Osteoblast (primary cell): ENCODE measurements at places on chromosomes 3 and 15. TPM values are rescaled to one million over a fixed set of nuclear protein-coding genes. Genes with fewer than 3 reads are reported as not detected.

GRCh38 chr15:101320501-101321052 is 25.5 kb upstream of the SNRPA1 start:
- H3K4me3 ChIP-seq, result no peak overlapping the region
- DNase-seq, result peak; percentile 77
- H3K4me1 ChIP-seq, result no peaks in the 10 kb centered on the region

DNA sequence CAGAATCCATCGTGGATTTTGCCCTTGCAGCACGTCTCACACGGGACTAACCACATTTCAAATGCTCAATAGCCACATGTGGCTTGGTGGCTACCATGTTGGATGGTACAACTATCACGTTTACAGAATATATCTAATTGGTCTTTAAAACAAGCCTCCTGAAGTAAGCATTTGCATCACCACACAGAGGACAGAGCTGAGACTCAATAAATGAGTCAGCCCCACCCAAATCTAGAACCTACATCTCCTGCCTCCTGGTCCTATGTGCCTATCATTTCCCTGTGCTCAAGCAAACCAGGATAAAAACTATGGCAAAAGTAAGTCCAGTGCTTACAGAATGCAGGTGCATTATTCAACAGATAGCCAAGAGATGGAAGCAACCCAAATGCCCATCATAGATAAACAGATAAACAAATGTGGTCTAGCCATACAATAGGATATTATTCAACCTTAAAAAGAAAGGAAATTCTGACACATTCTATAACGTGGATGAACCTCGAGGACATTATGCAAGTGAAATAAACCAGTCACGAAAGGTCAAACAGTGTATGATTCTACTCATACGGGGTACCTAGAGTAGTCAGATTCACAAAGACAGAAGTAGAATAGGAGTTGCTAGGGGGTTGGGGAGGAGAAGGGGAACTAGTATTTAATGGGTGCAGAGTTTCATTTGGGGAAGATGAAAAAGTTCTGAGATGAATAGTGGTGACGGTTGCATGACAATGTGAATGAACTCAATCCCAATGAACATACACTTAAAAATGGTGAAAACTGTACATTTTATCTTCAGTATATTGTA is 43.9 kb downstream of the SRGAP3 start:
- no peak for DNase-seq
- peaks cover 3% of the 10 kb centered on the region for H3K27me3 ChIP-seq
- H3K4me1 ChIP-seq, result no peaks in the 10 kb centered on the region

DNA sequence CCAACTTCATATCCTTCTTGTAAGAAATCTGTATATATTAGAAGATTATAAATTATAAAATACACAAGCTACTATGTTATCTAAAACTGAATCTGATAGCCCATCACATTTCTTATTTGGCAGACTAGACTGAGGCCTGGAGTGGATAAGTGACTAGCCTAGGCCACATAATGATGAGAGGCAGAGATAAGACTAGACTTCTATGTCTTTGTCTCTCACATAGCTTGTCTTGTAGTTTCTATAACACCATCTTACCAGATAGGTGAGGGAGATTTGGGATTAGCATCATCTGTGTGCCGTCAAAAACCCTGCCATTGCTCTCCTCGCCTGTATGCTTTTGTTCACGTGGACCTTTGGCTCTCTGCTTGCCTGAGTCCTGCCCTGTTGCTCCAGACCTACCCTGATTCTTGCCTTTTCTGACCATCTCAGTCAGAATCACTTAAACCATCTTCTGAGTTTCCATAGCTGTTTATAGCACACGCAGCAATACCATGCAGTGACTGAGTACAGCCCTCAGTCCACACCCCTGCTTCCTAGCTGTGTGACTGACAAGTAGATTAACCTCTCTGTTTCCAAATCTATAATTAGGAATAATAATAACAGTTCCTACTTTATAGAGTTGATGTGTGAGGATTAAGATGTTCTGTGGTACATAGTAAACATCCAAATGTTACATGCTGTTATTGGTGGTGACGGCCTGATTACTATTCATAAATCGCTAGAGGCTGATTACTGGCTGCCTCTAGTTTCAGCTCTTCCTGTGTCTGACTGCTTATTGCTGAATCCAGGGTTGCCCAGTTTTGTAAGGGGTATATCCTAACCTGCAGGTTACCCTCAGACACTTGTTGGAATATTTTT is 49.7 kb downstream of the PDE8A start:
- H3K36me3 ChIP-seq, result no peaks in the 10 kb centered on the region
- DNase-seq, result peak; percentile 27
- peaks cover 27% of the 10 kb centered on the region for H3K4me1 ChIP-seq
- no peak overlapping the region for H3K27ac ChIP-seq
- H3K4me3 ChIP-seq, result no peak overlapping the region

- H3K27me3 ChIP-seq, result no peaks in the 10 kb centered on the region
- peak; percentile 90 for DNase-seq
- peaks cover 89% of the 10 kb centered on the region for H3K4me1 ChIP-seq
- peaks cover 45% of the 10 kb centered on the region for H3K36me3 ChIP-seq
- no peak overlapping the region for H3K4me3 ChIP-seq
These were observed 39.9 kb downstream of the SMAD3 start for GRCh38 chr15:67105065-67105951.

DNA sequence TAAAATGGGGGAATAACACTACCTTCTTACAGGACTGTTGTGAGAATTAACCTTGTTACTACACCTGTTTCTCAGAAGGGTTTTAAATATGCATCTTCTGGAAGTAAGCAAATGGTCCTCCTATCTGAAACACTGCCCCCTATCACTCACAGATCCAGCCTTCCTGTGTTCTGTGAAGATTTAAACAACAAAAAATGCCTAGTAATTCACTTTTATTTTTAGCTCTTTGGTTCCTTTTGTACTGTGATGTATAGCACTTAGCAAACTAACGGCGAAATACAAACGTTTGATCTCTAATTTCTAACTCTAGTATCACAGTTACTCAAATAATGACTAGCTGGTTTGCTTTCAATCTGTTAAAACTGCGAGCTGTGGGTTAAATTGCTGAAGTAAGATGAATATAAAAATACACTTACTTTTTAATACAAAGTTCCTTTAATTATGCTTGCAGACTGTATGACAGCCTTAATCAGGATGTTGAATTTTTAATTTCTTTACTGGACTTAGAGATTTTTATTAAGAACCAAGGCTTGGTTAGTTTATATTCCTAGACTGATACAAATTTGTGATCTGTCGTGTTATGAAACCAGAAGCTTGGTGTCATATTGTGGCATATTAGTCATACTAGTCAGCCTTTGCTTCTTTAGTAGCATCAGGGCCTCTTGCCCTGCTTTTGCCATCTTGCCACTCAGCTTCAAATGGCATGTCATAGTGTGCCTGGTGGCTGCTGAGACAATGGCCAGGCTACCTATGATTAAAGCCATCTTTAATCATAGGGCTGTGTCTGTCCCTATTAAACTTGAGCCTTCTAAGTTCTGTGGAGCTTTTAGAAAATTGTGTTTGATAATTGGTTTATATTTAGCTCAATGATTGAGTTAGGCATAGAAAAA is 9.2 kb downstream of the EIF3J start:
- DNase-seq, result peak; percentile 87
- no peaks in the 10 kb centered on the region for H3K27me3 ChIP-seq
- no peak overlapping the region for H3K4me3 ChIP-seq
- peak overlapping the region; percentile 37 for H3K27ac ChIP-seq
- H3K36me3 ChIP-seq, result peaks cover 13% of the 10 kb centered on the region
- H3K4me1 ChIP-seq, result peaks cover 31% of the 10 kb centered on the region

DNA sequence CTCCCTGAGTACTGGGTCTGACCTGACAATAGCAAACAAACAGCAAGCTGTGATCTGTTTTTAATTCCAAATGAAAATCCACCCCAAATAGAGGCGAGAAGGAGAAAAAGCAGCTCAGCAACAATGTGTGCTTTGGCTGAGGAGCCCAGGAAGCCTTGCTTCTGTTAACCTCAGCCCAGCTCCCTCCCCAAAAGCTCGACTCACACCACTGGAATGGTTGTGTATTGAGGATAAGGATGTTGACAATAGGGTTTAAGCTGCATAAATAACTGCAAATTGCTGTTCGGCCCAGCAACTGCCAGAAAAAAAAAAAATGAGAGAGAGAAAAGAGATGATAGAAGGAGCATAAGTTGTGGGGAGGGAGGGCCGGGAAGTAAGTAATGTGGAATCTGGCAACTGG is 104.0 kb upstream of the TBC1D5 start:
- DNase-seq, result no peak
- no peaks in the 10 kb centered on the region for H3K36me3 ChIP-seq
- H3K4me3 ChIP-seq, result no peak overlapping the region
- no peaks in the 10 kb centered on the region for H3K27me3 ChIP-seq
- H3K4me1 ChIP-seq, result no peaks in the 10 kb centered on the region
- H3K27ac ChIP-seq, result no peak overlapping the region

DNA sequence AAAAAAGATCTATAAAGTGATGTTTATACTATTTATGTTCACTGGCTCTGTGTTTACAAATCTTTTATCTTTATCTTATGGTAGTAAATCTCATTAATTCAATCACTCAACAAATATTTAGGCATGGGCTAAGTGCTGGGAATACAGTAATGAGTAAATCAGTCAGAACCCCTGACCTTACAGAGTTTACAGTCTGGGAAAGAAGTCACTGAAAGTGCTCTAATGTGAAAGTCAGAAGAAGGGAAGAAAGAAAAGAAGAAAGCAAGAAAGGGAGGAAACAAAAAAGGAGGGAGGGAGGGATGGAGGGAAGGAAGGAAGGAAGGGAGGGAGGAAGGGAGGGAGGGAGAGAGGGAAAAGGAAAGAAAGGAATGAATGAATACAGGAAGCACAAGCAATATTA is 96.8 kb upstream of the SOX2 start:
- H3K27ac ChIP-seq, result no peak overlapping the region
- no peak overlapping the region for H3K4me3 ChIP-seq
- no peaks in the 10 kb centered on the region for H3K4me1 ChIP-seq
- H3K36me3 ChIP-seq, result no peaks in the 10 kb centered on the region
- H3K27me3 ChIP-seq, result no peaks in the 10 kb centered on the region

GRCh38 chr15:72690938-72691337 is 4.9 kb downstream of the BBS4 start:
- H3K4me1 ChIP-seq, result no peaks in the 10 kb centered on the region
- no peak overlapping the region for H3K4me3 ChIP-seq
- no peak overlapping the region for H3K27ac ChIP-seq
- DNase-seq, result no peak
- H3K36me3 ChIP-seq, result no peaks in the 10 kb centered on the region

DNA sequence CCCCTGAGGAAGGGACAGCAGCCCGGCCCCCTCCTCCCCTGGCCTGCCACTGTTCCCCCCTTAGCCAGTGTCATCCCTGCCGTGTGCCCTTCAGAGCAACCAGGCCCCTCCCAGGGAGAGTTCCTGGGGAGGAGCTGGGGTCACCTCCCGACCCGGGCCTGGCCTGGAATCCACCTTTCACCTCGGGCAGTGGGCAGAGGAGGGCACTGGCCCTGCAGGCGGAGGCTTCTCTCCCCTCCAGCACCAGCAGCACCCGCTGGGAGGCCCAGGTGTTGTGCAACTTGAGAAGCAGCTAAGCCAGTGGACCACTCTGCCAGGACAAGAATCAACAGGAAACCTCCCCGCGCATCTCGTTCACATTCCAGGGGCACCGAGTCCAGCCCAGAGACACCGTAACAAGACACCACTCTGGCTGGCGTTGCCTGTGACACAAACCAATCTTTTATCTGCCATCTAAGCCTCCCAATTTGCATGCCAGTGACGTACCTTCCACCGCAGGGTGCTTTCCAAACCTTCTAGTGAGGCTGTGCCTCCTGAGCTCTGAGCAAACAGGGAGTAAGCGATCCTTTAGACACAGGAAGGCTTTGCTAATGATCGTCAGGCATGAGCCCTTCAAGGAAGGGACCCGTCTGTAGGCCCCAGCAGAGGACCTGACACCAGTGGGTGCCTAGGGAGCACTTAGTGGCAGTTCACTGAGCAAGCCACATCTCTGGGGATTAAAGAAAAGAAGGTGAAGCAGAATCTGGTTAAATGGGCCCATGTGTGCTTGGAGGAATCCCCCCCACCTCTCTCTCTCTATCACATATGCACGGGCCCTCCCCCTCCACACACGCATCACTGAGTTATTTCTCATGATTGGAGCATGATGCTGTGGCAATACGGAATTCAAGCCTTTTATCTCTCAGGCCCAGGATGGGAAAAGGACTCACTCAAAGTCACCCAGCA is 98.9 kb upstream of the TLE3 start:
- H3K27me3 ChIP-seq, result peaks cover 27% of the 10 kb centered on the region
- peak; percentile 41 for DNase-seq
- peak overlapping the region; percentile 67 for H3K27ac ChIP-seq
- H3K4me1 ChIP-seq, result peaks cover 16% of the 10 kb centered on the region

GRCh38 chr3:44996556-44996969 is 20.5 kb downstream of the EXOSC7 start:
- peaks cover 54% of the 10 kb centered on the region for H3K36me3 ChIP-seq
- DNase-seq, result no peak
- H3K27me3 ChIP-seq, result no peaks in the 10 kb centered on the region
- no peak overlapping the region for H3K27ac ChIP-seq
- peaks cover 36% of the 10 kb centered on the region for H3K4me1 ChIP-seq

- H3K36me3 ChIP-seq, result no peaks in the 10 kb centered on the region
- no peak for DNase-seq
- peaks cover 10% of the 10 kb centered on the region for H3K4me1 ChIP-seq
- H3K27me3 ChIP-seq, result no peaks in the 10 kb centered on the region
- H3K4me3 ChIP-seq, result no peak overlapping the region
These were observed 129.8 kb upstream of the GBE1 start for GRCh38 chr3:81891055-81891895.

DNA sequence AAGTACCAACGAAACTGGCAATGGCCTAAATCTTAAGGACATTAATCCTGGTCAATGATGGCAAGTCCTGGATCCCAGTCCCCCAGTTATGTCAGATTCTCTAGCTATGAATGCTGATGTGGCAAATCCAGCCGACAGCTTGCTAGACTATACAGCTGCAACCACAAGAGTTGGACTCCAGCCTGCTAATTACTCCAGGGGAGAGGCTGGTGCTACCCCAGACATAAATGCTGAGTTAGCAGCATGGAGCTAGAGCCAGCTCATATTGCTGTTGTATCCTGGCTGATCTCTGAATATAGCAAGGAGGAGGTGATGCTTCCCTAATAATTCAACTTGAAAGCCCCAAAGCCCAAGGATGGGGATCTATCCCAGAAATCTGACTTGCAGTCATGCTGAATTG is 207.1 kb downstream of the LRRN1 start:
- DNase-seq, result no peak
- no peaks in the 10 kb centered on the region for H3K27me3 ChIP-seq
- H3K4me1 ChIP-seq, result no peaks in the 10 kb centered on the region
- no peak overlapping the region for H3K27ac ChIP-seq
- H3K4me3 ChIP-seq, result no peak overlapping the region

- peak overlapping the region; percentile 27 for H3K4me3 ChIP-seq
- H3K4me1 ChIP-seq, result peaks cover 11% of the 10 kb centered on the region
- no peaks in the 10 kb centered on the region for H3K36me3 ChIP-seq
- peak; percentile 91 for DNase-seq
- no peak overlapping the region for H3K27ac ChIP-seq
- H3K27me3 ChIP-seq, result no peaks in the 10 kb centered on the region
These were observed 544.8 kb downstream of the AGBL1 start for GRCh38 chr15:86624261-86625036.

Gene UCN2
- 0.29 and 0.72 TPM in 2 replicates for total RNA-seq

Gene HYAL2
- 32.9 and 34.2 TPM in 2 replicates for total RNA-seq

Gene P2RY14
- not detected in 2 replicates for total RNA-seq

Gene PLIN1
- under 0.01 TPM in 1 of 2 replicates, not detected in the other for total RNA-seq

Gene RUVBL1
- total RNA-seq, result 40.1 and 41.6 TPM in 2 replicates
